Muscle of back (tissue), 13 donors: ENCODE measurements at places on chromosomes 12 and 14.

DNA sequence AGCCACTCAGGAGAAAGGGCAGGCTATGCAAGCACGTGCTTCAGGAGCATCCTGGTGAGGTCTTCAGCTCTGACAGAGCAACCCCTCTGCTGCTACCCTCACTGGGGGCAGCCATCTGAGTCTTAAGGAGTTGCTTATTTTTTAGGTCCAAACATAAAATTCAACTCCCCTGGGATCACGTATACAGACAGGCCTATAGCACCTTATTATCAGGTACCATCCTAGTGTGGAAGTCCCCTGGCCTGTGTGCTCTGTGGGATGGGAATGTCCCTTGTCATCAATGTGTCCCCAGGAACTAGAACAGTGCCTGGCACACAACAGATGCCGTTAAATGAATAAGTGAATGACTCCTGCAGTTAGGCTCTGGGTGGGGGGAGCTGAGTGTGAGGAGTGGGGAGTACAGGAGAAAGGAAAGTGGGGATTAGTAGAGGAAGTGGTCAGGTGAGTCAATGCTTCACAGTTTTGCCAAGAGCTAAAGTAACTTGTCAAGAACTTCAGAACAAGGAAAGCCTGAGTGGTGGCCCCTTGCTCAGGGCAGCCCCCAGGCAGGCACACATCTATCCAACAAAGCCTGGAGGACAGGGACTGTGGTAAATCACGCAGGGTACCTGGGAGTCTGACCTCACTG, 33.5 kb downstream of the DAD1 start:
- DNase-seq = no peak

DNA sequence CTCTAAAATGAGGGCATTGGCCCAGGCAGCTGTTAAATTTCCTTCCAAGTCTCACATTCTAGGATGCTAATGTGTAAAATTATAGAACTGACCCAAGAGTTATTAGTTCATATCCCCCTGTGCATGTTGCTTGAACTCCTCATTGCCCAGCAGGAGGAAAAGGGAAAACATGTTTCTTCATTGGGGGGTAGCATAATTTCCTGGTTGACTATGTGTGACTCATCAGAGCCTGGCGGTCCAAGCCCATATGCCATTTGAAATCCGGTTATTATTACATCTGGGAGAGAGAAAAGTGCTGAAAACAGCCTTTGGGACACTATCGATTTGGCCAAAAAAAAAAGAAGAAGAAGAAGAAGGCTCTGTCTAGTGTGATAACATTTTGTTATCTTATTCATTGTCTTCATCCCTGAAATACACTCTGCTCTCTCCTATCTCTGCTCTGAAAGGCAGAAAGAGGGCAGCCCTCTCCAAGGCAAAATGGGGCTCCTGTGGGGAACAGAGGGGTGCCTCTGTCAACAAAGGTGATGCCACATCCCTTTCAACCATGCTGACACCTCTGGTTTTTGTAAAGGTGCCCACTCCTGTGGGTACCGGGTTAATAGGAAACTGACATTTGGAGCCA, 114.2 kb downstream of the DAD1 start:
- DNase-seq = no peak

- no peak for DNase-seq
These were observed 95.4 kb upstream of the SLC38A4 start for GRCh38 chr12:46921048-46921763.

- DNase-seq = no peak
These were observed 15.2 kb upstream of the EIF5 start for GRCh38 chr14:103318750-103319419.

- DNase-seq = no peak
These were observed 4.3 kb upstream of the APPL2 start for GRCh38 chr12:105240228-105240627.

GRCh38 chr14:67984274-67984673, 164.7 kb downstream of the RAD51B start:
- no peak for DNase-seq

DNA sequence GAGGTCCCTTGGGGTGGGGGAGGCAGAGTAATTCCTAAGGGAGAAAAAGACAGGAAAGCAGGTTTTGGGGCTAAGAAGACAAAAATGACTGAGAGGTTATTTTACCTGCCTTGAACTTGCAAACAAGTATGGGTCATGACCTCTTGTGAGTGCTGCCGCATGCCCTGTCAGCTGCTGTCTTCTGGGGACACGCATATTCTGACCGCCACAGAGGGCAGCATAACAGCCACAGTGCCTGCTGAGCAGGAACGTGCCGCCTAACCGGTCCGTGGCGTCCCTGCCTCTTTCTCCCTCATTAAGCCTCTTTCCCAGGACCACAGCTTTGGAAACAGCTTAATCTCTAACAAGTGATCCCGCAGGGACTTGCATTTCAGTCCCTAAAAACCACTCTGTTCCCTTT, 51.3 kb upstream of the KCNA1 start:
- DNase-seq = peak; percentile 22

GRCh38 chr12:123149088-123149487, 1.8 kb downstream of the PITPNM2 start:
- peak; percentile 22 for DNase-seq

DNA sequence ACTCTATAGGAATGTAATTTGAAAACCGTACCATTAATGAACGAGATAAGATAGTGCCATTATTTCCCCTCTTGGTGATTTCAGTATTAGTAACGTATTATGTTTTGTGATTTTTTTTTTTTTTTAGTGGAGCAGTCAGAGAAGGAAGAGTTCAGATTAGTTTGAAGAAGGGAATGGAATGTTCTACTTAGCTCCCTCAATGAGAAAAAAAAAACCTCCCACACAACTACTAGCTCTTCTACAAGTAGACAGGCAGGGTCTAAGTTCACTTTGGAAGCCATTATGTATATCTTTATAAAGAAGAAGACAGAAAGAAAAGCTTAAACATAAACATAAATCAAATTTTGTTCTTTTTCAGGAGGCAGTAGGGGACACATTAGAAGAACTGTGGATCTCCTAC, 27.3 kb downstream of the PNMA1 start:
- DNase-seq = no peak

- DNase-seq = no peak
These were observed 170.5 kb upstream of the GARIN2 start for GRCh38 chr14:67018720-67019119.

GRCh38 chr12:119748497-119748896, 80.6 kb downstream of the PRKAB1 start:
- peak; percentile 7 for DNase-seq

GRCh38 chr12:118377021-118377883, 897 bp downstream of the SUDS3 start:
- DNase-seq = no peak

DNA sequence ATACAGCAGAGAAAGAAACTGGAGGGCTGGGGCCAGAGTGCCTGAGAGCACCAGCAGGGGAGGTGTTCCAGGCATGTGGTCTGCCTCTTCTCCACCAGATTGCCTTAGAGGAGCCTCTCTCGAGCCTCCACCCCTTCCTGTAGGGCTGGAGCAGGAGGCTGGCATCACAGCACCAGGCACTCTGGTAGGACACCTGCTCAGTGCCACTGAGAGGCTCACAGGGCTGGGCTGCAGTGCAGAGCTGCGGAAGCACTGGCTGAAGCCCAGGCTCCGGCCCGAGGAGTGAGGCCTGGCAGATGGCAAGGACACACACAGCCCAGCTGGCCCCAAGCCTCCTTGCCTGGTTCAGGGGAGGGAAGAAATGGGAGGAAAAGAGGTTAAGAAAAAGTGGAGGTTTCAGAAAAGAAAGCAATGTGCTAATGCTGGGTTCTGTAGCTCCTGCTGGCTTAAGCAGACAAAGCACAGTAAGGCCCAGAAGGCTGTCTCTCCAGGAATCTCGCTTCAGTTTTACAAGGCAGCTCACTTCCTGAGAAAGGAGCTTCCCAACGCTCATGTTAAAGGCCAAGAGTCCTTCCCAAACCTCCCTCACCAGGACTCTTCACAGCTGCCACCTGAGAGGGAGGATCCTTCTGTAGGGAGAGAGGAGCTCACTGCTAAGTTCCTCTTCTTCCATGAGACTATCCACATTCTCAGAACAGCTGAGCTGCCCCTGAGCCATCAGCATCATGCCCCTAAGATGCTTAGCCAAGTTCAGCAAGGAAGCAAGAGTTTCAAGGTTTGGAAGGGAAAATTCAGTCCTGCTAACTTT, 23.8 kb downstream of the SPTB start:
- peak; percentile 6 for DNase-seq

GRCh38 chr12:12726555-12727093, 9.5 kb downstream of the CDKN1B start:
- peak; percentile 59 for DNase-seq

DNA sequence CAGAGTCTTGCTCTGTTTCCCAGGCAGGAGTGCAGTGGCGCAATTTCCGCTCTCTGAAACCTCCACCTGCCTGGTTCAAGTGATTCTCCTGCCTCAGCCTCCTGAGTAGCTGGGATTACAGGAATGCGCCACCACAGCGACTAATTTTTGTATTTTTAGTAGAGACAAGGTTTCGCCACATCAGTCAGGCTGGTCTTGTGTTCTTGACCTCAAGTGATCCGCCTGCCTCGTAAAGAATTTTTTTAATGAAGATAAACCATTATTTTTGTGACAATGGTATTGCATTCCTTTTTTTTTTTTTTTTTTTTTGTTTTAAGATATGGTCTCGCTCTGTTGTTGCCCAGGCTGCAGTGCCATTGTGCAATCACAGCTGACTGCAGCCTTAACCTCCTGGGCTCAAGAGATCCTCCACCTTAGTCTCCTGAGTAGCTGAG, 25.8 kb downstream of the ACVR1B start:
- DNase-seq = no peak

GRCh38 chr14:86770186-86770585, 1222.8 kb downstream of the GALC start:
- no peak for DNase-seq

- no peak for DNase-seq
These were observed 9.0 kb downstream of the BCL11B start for GRCh38 chr14:99262977-99263448.

GRCh38 chr12:94010307-94010706, 138.1 kb upstream of the PLXNC1 start:
- no peak for DNase-seq

- no peak for DNase-seq
These were observed 133.4 kb upstream of the RAP1B start for GRCh38 chr12:68477261-68477772.

- DNase-seq = no peak
These were observed 28.0 kb upstream of the TXNRD1 start for GRCh38 chr12:104187446-104188155.

DNA sequence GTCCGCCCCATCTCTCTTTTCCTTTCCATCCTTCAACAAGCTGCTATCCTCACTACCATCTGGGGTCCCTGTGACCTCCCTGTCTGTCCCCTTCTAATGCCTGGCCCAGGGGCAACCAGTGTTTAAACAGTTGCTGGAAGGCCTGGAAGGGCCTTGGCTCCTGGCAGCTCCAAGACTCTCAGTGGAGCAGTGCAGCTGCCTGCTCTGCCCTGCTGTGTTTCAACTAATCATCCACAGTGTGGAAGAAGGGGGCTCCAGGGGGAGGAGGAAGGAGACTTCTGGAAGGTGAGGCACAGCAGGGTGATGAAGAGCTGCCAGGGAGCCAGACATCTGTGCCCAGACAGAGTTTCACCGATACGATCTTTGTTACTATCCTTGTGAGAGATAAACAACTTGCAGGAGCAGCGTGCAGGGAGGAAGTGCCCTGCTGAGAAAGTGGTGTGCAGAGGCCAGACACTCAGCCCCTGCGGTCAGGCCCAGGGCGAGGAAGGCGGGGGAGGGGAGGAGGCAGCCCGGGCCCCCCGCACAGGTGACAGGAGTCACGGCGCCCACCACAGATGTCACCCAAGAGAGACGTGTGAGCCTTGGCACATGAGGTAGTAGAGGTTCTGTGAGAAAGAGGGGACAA, 1061.8 kb downstream of the BCL11B start:
- no peak for DNase-seq

DNA sequence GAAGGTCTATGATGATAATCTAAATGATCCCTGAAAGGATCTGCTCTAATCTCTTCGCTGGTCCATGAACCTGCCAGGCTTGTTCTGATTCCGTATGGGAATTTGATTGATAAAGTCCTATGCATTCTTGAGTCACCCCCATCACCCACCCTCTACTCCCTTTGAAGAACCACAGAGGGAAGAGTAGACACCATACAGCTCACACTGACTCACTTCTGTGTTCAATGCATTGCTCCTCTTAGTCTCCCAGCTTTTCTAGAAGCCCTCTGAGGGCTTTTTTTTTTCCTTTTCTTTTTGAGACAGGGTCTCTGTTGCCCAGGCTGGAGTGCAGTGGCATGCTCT, 18.5 kb upstream of the GPRC5A start:
- no peak for DNase-seq

DNA sequence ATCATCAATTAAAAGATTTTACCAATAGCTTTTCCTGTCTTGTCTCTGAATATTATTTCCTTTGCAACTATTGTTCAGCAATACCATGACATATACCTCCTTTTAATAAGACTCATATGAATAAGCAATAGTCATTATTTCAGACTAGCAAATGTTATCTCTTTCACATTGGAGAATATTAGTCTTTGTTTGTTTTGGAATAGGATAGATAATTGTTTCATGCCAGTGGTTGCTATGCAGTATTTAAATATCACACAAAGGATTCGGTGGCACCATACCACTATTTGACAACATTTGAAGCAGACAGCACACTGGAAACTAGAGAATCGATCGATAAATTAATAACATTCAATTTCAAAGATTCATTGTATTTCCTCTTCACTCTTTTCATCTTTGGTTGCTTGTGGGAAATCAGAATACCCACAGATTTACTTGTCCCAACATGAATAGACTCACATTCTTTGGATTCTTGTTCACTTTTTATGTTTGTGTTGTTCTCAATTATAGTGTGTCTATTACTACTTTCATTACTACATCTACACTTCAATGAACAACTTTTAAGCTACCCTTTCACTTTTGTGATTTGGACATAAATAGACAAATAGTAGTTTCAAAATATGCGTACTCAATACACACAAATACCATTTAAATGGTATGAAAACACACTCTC, 42.7 kb upstream of the TBPL2 start:
- DNase-seq = no peak

DNA sequence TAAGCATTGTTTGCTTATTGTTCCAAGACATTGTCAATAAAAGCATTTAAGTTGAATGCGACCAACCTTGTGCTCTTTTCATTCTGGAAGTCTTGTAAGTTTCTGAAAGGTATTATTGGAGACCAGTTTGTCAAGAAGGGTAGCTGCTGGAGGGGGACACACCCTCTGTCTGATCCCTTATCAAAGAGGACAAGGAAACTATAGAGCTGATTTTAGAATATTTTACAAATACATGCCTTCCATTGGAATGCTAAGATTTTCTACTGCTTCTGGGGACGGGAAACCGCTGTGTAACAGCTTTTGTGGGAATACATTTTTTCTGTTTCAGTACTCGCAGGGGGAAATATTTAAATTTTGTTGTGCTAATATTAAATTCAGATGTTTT, 3.5 kb downstream of the FOS start:
- peak; percentile 70 for DNase-seq

- no peak for DNase-seq
These were observed 367.0 kb upstream of the ATP2B1 start for GRCh38 chr12:90075685-90076084.

GRCh38 chr14:56206596-56206995, 88.4 kb downstream of the PELI2 start:
- DNase-seq = no peak

DNA sequence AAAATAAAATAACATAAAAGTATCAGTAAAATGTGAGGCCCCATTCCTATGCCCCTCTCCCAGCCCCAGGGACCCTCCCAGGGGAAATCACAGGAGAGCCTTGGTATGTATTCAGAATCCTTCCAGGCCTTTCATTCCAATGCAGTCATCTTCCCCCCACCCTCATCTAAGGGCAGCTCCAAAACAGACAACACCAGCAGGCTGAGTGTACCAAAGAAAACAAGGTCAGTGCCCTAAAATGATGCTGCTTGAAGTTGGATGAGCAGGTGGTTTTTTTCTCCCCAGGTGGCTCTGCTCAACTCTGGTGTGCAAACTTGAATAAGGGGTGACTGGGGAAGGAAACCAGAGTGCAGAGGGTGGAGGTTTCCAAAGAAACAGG, 56.2 kb downstream of the TSPAN9 start:
- no peak for DNase-seq
